ENCODE measurements at places on chromosomes 1 and 21. TPM values are rescaled to one million over a fixed set of nuclear protein-coding genes. Genes with fewer than 3 reads are reported as not detected.

- DNase-seq: no peak
Observed at GRCh38 chr21:28790335-28790734, 202.3 kb downstream of the LTN1 start.

DNA sequence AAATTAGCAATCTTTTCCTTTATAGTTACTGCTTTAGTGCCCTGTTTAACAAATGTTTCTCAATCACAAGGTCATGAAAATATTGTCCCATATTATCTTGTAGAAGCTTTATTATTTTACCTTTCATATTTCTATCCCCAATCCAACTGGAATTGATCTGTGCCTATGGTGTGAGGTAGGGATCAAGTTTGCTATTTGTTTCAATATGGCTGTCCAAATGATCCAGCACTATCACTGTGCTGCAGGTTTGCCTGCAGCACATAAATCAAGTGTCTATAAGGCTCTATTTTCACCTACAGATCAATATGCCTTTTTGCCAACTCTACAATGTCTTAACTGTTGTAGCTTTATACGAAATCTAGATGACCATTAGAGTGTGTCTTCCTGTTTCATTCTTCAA lies 96.2 kb downstream of the ENAH start:
- DNase-seq: no peak

DNA sequence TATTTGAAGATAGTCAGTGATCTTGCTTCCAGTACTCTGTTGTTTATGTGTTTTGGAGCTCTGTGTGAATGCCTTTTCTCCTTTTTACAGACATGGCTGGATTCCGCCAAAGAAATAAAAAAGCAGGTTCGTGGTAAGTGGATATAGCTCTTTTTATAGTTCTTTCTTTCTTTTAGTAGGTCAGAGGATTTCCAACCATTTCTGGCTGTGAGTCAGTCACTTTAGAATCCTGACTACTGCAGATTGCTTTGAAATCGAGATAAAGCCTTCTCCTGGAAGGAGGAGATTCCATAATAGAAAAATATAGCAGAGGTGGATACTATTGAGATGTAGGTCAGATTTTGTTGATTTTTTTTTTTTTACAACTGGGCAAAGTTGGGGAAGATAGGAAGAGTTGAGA lies 97.4 kb downstream of the EPB41 start:
- no peak for DNase-seq

Gene KIAA0040
- 25.7 TPM for total RNA-seq

Gene INSRR
- not detected for total RNA-seq
